Stimulated activated CD8-positive, alpha-beta memory T cell treated with anti-CD3 and anti-CD28 coated beads, Interleukin-15, amount 100 ng/mL, for 24 hours (primary cell): ENCODE measurements at places on chromosomes 11 and 22.

- no peak for DNase-seq
These were observed 23.6 kb downstream of the APOL3 start for GRCh38 chr22:36136988-36137387.

DNA sequence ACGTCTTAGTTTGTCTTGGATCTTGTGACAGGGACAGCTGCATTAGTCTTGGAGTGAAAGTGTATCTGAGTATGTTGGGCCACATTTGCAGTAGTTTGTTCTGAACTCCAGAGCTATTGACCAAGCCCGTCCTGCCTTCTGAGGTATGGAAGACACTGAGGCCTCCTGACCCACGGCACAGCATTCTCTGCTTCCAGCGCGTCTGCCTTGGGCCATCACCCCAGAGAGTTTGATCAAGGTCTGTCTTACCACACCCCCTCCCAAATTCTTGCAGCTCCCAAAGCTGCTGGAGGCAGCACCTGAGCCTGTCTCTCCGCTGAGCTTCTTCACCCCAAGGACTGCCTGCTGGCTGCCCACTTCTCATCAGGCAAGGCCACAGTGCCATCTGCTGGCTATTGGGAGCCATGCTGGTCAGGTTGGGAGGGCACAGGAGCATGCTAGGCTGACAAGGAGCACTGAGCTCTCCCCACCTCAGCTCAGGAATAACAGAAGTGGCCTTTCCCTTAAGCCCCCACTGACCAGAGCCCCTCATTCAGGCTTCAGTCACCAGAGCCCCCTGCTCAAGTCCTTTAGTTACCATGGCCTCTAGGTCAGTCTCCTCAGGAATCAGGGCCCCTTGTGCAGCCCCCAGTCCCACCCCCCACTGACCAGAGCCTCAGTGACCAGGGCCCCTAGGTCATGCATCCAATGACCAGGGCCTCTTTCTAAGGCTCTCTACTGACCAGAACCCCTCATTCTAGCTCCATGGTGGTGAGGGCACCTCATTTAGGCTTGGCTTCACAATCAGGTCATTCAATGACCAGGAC is 27.2 kb upstream of the SMPD1 start:
- DNase-seq = peak; percentile 33

GRCh38 chr11:70493891-70494290 is 95.6 kb downstream of the CTTN start:
- no peak for DNase-seq

GRCh38 chr11:79040348-79040747 is 400.5 kb downstream of the TENM4 start:
- no peak for DNase-seq

- no peak for DNase-seq
These were observed 293.9 kb downstream of the NTM start for GRCh38 chr11:131664293-131664692.
